ENCODE measurements at places on chromosomes 2 and 18.

DNA sequence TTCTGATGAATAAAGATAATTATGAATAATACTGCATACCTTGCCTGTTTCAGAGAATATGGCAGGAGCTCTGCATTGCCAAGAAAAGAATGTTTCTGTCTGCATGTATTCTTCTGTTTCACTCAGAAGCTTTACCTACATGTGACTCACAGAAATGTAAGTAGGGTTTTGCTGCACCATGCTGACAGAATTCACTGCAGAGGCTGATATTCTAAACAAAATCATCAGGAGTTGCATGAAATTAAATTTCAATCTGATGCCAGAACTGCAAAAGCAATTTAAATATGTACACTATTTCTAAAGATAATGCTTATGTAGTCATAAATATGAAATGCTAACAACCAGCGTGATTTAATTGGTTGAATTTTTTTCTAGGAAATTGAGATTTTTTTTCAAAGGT is 332.8 kb upstream of the FSHR start:
- H3K27ac ChIP-seq, result no peak overlapping the region
- no peak for DNase-seq
- H3K4me3 ChIP-seq, result no peak overlapping the region
- no peaks in the 10 kb centered on the region for H3K36me3 ChIP-seq

GRCh38 chr18:38256366-38256765 is 690.8 kb upstream of the CELF4 start:
- H3K27ac ChIP-seq, result no peak overlapping the region
- H3K36me3 ChIP-seq, result no peaks in the 10 kb centered on the region
- H3K4me1 ChIP-seq, result no peaks in the 10 kb centered on the region
- DNase-seq, result no peak
- H3K27me3 ChIP-seq, result no peaks in the 10 kb centered on the region
- no peak overlapping the region for H3K4me3 ChIP-seq

DNA sequence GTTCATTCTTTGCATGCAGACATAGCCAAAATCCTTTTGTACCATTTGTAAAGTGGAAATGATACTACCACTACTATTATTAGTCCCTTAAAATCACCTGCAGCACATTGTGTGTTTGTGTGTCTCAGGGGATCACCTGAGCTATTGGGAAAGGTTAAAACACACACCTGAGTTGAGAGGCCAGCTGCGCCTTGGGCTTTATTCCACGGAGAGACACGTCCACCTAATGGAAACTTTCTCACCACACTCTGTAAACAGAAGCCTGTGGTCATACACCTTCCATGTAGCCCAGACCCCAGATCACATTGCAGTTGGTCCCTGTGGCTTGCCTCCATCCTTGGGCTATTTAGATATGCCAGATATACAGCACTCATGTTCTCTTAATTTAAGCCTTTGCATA is 81.8 kb upstream of the SH3BP4 start:
- DNase-seq, result no peak
- no peak overlapping the region for H3K4me3 ChIP-seq
- H3K4me1 ChIP-seq, result no peaks in the 10 kb centered on the region
- no peaks in the 10 kb centered on the region for H3K27me3 ChIP-seq

DNA sequence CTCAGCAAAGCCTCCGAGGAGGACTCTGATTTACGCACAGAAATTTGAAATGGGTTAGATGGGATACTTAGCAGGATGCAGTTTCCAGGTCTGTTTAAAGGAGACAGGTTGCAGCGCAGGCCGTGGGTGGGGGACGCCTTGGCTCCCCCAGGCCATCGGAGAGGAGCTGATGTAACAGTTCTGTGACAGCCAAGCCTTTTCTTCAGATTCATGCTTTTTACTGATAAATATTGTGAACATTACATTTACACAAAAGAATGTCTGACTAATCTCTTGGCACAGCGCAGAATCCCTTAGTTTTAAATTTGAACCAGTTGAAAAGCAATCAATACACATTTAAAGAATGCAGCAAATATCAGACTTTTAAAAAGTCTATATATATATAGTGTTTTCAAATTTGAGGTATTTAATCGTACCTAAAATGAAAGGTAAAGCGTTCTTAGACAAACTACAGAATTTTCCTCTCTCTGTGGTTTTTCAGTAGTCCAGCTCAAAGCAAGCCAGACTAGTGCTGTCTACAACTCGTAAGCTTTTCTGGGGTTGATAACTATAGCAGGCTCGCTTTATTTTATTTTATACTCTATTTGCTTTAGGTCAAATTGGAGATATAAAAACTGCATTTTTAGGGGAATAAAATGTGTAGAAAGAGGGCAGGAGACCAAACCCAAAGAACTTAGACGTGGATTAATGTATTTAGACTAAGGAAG is 221.9 kb downstream of the PIEZO2 start:
- DNase-seq, result no peak
- H3K36me3 ChIP-seq, result no peaks in the 10 kb centered on the region
- H3K27me3 ChIP-seq, result no peaks in the 10 kb centered on the region
- peak overlapping the region; percentile 25 for H3K4me3 ChIP-seq
- no peaks in the 10 kb centered on the region for H3K4me1 ChIP-seq
- peak overlapping the region; percentile 30 for H3K27ac ChIP-seq

- H3K36me3 ChIP-seq, result no peaks in the 10 kb centered on the region
- H3K4me3 ChIP-seq, result no peak overlapping the region
- DNase-seq, result no peak
These were observed 193.2 kb downstream of the TPGS2 start for GRCh38 chr18:36635414-36636096.
